AG09309 (cell line): ENCODE measurements at places on chromosomes 2 and 18.

DNA sequence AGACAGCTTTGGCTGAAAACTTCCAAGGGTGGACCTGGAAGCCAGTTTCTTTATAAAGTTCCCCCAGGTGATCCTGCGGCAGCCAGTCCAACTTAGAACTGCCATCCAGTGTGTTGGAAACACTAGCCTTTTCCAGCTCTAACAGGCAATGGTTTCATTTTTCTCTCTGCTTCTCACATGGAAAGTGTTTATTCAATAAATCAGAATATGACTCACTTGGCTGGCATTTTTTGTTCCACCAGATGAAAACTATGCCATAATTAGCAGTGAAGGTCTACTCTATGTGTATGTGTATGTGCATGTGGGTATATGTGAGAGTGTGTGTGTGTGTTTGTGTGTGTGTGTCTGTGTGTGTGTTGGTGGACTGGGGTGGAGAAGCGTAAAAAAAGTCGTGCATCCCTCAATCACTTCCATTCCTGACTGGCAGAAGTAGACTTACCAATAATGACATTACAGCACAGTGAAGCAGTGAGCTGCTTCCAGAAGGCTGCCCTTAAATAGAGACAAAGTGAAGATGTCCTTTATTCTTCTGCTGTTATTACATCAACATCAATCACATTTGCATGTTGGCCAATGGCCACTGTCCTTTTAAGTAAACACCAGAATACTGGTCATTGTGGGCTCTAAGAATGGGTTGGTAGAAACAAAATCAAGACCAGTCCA lies 90.9 kb upstream of the SETBP1 start:
- DNase-seq = no peak

GRCh38 chr2:54880428-54880827 lies 157.0 kb downstream of the EML6 start:
- no peak for DNase-seq

DNA sequence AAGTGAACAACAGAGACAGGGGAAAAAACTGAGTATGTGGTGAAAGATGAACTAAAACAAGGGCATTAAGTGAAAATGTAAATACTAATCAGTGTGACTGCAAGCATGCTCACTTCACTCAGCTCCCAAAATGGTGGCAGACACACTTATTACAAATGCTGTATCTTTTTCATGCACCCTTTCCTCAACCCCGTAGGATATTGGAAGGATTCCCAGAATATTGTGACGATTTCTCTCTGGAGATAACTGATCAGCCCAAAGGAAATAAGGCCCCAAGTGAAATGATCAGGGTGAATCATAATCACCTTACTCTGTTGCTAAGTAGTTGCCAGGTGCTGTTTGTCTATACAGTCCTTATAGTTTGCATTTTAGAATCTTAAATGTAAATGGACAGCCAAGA lies 138.9 kb upstream of the IL1R2 start:
- no peak for DNase-seq

GRCh38 chr2:204150721-204151120 lies 214.2 kb downstream of the ICOS start:
- DNase-seq = no peak

DNA sequence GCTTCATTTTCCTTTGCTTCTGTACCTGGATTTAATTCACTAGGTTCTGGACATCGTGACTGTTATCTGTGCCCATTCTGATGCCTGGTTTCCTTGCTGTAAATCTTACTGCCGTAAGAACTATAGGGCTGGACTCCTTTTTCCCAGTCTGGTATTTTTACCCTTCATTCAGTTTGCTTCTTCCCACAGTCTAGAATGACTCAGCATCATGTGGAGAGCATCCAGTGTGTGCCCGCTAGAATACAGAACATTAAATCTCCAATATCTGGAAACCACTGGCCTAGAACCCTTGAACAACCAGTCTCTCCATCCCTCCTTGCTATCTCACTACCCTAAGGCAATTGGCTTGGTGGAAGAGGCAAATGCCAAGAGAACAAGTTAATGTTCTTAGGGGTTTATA lies 1075.4 kb upstream of the ZEB2 start:
- DNase-seq = no peak

DNA sequence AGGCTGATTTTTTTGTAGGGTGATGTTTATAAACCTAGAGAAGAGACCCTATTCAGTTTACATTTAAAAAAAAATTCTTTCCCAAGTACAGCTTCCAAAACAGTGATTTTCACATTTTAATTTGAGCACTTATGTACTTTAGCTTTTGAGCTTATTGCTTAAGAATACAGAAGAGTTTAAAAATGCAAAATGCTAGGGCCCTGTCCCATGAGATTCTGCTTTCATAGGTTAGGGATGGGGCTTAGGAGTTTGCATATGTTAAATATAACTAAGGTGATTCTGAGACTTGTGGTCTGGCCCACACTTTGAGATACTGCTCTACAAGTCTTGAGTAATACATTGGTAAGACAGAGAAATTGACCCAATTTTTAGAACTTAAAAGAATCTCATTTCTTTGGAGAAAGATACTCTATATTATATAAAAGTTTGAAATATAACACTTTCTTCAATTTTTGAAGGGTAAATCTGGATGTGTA lies 137.3 kb upstream of the CWC22 start:
- no peak for DNase-seq

- no peak for DNase-seq
Measured at GRCh38 chr2:210946395-210946794, 390.0 kb downstream of the CPS1 start.

DNA sequence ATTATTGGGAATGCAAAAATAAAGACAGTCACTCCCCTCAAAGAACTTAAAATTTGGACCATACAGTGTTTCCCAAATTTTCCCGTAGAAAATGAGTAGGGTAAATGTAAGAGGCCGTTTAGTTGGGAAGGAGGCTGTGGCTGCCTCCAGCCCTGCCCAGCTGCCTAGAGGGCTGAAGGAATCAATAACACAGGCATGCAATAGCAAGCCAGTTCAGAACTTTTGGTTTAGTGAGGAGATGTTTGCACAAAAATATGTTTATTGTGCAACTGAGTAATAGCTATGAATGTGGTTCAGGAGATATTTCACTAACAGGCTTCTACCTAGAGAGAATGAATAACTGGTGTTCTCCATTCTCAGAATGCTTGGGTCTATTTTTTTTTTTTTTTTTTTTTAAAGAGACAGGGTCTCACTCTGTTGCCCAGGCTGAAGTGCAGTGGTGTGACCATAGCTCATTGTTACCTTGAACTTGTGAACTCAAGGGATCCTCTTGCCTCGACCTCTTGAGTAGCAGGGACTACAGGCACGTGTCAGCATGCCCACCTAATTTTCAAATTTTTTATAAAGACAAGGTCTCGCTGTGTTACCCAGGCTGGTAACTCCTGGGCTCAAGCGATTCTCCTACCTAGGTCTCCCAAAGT lies 23.6 kb downstream of the UGP2 start:
- DNase-seq = no peak
